Caudate nucleus (tissue), 63 donors: ENCODE measurements at places on chromosomes 7 and 10.

DNA sequence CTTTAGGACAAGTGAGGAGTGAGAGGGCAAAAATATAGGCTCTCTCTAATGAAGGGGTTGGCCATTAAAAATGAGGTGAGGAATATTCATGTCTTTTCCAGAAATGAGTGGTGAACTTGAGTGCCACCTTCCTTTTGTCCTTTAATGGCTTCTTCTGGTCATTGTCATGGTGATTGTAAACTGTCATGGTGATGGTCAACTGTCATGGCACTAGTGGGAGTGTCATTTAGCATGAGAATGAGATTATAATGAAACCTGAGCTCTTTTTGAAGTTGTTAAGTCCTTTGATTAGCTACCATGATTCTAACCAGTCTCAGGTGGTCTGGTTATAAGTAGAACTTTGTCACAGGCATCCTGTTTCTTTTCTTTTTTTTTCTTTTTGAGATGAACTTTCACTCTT, 524.4 kb downstream of the NEBL start:
- no peak for DNase-seq

GRCh38 chr7:111736552-111736874, 174.2 kb upstream of the IMMP2L start:
- DNase-seq = no peak

DNA sequence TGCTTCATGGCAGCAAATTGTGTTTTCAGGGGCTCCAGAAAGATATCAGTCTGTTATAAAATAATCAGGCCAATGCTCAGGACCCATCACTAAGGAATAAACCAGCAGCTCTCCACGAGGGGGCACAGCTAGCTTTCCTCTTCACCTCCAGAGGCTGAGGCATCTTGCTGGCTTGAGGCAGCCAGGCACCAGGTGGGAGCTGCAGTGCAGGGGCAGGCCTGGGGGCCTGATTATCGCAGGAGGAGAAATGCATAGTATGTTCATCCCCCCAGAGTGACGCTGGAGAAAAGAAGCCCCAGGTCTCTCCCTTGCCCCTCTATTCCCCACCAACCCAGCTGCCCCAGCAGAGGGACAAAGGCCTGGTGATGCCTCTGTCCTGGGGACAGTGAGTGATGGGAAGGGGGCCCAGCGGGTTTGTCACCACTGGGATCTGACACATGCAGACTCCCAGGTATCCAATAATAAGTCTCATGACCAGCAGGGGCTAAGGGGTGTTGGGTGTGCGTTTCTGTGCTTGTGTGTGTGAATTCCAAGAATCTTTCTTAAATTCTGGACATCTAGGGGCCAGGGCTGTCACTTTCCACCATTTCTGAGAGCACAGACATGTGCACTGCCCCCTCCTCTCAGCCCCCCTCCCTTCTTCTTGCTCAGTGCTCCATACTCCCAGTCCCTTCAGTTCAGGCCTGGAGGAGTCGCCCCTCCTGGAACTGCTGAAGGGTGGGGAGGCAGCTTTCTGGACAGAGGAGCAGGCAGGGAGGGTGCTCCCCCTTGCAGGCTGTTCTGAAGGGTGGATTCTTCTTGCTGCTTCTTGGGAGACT, 128.1 kb upstream of the FAM20C start:
- DNase-seq = peak; percentile 68

- peak; percentile 85 for DNase-seq
These were observed 40.1 kb downstream of the TET1 start for GRCh38 chr10:68600041-68600778.

- no peak for DNase-seq
These were observed 81.4 kb downstream of the SPDYE5 start for GRCh38 chr7:75573477-75574019.

DNA sequence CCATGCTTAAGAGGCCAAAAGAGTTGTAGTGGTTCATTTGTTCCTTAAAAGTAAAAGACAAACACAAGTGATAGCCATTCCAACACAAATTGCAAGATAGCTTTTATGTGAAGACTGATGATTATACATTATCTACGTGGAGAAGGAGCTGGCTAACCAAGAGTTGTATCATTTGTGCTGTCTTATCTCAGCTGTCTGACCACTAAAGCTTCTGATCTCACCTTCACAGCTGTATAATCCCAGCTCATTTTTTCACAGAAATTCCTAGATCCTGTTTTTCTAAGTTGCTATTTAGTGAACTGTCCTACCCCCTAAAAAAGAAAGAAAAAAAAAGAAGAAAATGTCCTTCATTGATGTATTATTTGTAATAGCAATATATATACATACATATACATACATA, 9.8 kb downstream of the USP6NL start:
- no peak for DNase-seq

- DNase-seq = no peak
These were observed 30.5 kb upstream of the ZNF273 start for GRCh38 chr7:64872351-64873154.

DNA sequence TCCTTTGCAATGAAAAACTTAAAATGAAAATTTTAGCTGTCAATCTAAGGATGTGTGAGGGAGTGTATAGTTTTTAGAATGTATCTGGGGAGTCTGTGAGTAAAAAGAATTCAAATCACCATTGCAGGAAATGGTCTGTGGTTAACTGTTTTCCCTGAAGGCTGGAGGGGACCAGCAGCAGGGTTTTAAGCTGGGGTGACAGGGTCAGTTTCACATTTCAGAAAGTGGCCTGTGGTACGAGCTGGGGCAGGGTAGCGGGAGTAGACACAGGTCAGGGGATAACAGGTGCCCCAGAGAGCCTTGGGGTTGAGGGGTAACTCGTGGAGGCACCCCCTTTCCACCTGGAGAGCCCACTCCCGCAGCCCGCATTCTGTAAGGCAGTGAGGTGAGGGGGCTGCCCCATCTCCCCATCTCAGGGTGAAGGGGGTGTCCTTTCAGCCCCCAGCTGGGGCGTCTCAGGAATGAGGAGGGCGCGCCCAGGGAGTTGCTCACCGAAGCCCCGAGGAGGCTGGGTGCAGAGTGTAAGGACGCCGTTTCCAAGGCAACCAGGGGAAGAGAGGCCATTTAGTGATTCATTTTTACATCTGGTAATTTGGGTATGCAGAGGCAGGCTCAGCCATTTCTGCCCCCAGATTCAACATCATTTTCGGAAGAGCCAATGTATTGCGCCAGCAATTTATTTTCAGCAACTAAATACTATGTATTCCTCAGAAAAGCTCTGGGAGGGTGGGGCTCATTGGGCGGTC, 168.9 kb downstream of the SLIT1 start:
- DNase-seq = peak; percentile 65

DNA sequence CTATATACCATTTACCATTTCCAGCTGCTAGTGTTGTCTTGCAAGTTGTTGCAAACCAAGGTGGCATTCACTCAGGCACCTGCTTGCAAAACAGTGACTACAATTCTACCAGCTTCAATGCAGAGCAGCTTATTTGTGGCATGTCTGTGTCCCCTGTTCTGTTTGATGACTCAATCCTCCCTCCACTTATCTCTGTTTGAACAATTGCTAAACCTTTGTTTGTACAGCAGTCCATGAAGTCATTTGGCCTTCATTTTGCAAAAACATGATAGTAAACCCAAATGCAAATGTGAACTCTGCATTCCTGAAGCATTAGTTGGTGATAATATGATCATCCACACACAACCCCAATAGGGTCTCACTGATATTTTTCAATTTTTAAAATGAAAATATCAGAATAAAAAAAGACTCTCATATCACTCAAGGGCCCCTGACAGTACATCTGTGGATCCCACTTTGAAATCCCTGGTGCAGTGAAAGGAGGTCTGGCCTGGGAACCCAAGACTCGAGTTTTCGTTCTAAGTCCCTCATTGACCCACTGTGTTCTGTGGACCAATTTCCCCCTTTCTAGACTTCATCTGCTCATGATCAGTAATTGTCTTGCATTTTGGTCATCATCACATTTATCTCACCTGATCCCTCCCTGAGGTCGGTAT, 425.4 kb downstream of the RPS24 start:
- DNase-seq = no peak

- no peak for DNase-seq
These were observed 54.5 kb downstream of the RAB18 start for GRCh38 chr10:27558612-27559020.

DNA sequence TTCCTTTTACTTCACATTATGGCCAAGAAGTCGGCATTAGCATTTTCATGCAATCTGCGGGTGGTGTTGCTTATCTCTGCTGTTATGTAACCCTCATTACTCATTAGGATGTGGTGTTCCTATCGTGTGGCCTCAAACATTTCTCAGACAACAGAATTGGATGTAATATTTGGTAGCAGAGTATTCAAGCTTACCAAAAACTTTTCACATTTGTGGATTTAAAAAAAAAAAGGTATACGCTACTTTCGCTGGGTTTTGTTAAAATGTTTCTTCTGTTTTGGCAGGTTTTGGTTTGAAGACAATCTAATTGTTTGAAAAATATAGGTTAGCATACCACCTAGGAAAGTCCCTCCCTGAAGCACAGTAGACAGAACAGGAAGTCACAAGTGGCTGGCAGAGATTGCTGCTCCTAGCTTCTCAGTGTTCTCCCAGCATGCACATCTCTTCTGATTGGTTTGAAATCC, 128.8 kb downstream of the GATA3 start:
- no peak for DNase-seq

- DNase-seq = no peak
These were observed 467.4 kb downstream of the NEBL start for GRCh38 chr10:20429742-20430141.

- DNase-seq = no peak
These were observed 57.7 kb downstream of the NCAPG2 start for GRCh38 chr7:158646766-158647474.

GRCh38 chr7:131521651-131522163, 34.7 kb downstream of the PODXL start:
- no peak for DNase-seq

GRCh38 chr10:58143944-58144343, 123.8 kb downstream of the IPMK start:
- no peak for DNase-seq

DNA sequence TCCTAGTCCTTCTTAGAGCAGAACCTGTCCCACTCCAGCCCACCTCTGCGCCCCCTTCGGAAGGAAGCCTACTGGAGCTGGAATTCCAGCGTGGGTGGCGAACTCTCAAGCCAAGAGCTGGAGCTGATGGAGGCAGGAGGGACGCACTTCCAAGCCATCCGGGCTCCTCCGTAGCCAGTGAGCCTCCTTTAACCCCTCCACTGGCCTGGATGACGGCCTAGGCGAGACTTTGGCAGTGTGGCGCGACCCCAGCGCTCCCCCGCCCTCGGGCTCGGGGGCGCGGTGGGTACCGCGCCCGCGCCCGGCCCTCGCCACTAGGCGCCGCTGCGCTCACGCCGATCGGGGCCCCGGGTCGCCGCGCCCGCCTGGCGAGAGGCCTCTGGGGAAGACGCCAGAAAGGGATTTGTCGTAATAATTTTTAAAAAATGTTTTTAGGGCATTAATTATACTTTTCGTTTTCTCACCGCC, 5.1 kb upstream of the EMX2 start:
- no peak for DNase-seq

GRCh38 chr10:122953902-122954730, at the start of gene C10orf88:
Gene C10orf88 (minus strand): TSS chr10:122954227. CDS start chr10:122954178, 49 bp downstream.
- DNase-seq = peak; percentile 96

DNA sequence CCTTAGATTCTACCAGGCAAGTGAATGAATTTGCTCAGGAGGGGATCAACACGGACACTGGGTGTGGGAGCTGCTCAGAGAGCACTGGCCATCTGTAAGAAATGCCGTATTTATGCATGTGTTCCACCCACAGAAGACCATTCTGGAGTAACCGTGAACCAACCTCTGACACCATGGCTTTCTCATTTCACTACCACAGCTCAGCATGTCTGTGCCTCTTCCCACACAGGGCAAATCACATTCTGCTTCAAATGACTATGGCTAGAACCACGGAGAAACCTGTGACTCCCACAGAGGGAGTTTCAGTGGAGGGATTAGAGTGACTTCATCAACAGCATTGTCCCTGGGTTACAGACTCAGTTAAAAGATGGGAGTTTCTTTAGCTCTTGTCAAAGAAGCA, 893.4 kb downstream of the XPNPEP1 start:
- no peak for DNase-seq

DNA sequence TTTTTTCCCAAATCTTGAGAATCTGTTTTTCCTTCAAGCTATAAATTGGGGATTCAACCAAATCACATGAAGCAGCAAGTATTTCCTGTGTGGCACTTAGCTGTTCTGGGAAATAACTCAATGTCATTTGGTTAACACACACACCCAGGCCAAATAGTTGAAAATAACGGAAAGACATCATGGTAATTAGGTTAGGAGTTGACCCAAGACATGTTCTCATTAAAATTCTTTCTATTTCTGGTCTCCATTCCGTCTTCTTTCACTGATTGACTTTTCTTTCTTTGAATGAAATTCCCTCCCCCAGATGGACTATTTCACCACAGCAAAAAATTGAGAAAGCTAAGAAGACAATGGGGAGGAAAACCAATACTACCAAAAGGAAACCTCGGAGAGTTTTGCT, 30.5 kb downstream of the NRP1 start:
- no peak for DNase-seq

GRCh38 chr10:81873932-81874816, 820 bp upstream of the NRG3 start:
- no peak for DNase-seq

GRCh38 chr10:76149182-76149581, 717.8 kb downstream of the LRMDA start:
- DNase-seq = no peak

- no peak for DNase-seq
These were observed 10.9 kb upstream of the FIS1 start for GRCh38 chr7:101255796-101256195.

GRCh38 chr10:17735166-17735941, 16.6 kb upstream of the TMEM236 start:
- DNase-seq = no peak

DNA sequence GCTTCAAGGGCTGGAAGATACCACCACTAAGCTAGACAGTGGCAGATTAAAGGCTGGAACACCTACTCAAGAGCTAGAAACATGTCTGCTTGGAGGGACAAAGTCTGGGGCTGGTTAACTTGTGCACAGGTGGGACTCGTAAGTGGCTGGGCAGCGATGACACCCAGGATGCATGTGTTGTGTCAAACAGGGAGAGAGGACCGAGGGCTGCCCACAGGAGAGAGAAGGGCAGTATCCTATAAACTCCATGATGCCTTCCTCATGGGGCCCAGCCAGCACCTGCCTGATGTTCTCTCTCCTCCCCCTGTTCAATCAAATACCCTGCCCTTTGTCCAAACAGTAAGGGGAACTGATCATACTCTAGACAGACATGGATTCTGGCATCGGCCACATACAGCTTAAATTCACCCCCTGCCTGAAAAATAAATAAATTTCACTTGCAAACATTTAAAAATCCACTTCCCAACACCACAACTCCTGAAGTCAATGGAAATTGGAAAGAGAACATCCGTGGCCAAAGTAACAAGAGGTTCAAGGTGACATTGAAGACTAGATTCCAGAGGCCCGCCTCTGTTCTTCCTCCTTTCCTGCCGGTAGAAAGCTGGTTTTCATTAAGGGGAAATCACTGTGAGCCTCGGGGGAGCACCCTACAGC, 50.6 kb downstream of the CHST15 start:
- DNase-seq = no peak
